ENCODE measurements at places on chromosomes 2 and 18. TPM values are rescaled to one million over a fixed set of nuclear protein-coding genes. Genes with fewer than 3 reads are reported as not detected.

- no peak for DNase-seq
Observed at GRCh38 chr2:189543367-189543766, 37.2 kb downstream of the SLC40A1 start.

DNA sequence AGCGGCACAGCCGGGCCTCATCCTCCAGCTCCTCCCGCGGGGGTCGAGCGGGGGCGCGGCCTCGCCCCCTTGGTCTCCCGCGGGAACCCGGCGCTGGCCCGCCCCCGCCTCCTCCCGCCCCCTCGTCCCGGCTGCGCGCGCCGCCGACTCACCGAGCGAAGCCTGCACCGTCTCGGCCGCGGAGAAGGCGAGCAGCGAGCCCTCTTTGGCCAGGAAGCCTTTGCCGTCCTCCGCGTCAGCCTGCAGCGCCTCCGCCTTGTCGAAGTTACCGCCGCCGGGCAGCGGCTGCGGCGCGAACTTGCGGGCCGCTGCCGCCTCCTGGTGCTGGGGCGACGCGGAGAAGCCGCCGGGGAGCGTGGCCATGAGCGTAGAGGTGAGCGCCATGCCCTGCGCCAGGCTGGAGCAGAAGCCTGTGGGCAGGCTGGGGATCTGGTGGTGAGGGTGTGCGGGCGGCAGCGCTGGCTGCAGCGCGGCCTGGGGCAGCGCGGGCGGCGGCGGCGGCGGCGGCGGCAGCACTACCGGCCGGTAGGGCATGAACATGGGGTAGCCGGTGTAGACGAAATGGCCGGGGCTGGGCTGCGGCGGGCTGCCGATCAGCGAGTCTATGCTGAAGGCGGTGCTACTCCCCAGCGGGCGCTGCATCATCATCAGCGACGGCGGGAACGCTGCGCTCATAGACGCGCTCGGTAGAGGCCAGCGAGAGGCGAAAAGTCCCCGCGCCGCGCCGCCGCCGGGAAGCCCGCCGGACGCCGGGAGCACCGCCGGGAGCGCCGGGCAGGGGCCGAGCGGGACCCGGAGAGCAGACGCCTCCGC, 683 bp downstream of the GBX2 start:
- peak; percentile 80 for DNase-seq

DNA sequence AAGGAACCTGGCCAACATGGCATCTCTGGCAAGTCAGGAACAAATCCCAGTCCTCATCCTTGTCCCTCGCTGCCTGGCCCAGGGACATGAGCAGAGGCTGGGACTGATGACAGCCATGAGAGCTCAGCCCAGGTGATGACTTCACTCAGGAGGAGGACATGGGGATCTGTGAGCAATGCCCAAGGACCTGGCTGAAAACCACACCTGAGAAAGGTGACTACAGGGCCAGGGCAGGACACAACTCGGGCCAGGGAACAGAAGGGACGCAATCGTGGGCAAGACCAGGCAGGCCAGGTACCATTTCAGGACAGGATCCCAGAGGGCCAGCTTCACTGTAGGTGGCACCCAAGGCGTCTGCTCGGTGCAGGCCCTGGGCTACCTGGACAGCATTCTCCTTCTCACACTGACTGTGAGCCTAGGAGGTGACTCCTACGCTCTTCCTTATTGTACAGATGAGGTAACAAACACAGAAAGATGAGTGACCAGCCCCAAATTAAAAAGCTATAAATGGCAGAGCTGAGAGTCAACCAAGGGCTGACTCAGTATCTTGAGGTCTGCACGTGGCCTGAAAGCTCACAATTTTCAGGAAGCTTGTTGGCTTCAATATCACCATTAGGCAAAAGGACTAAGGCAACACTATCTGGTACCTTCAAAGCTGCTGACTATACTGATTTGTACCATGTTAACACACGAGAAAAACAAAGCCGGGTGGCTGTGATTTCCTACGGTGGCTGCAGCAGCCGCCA, 141.1 kb downstream of the EIPR1 start:
- DNase-seq = no peak

DNA sequence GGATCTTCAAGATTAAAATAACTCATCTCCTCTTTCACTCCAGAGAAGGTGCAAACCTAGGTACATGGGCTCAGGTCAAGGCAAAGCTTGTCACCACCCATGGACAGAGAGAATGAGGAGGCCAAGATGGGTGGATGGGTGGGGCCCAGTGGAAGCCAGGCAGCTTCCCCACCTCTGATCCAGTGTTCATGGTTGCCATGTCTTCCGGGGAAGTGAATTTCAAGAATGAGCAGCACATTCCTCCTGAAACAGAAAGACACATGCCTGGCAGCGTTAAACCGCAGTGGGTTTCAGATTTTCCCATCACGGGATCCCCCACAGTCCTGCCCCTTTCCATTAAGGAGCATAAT, 301.7 kb downstream of the EIPR1 start:
- no peak for DNase-seq

GRCh38 chr2:200619279-200619678, 33.5 kb downstream of the AOX1 start:
- no peak for DNase-seq

- DNase-seq = no peak
Observed at GRCh38 chr18:60684843-60685513, 312.4 kb upstream of the MC4R start.

- no peak for DNase-seq
Observed at GRCh38 chr18:650428-650858, 7.0 kb upstream of the TYMS start.

GRCh38 chr2:72745679-72746368, 80.0 kb downstream of the EXOC6B start:
- no peak for DNase-seq

- DNase-seq = no peak
Observed at GRCh38 chr2:23091019-23091418, 294.0 kb upstream of the KLHL29 start.

GRCh38 chr2:173773076-173773475, 192.1 kb downstream of the SP3 start:
- no peak for DNase-seq

DNA sequence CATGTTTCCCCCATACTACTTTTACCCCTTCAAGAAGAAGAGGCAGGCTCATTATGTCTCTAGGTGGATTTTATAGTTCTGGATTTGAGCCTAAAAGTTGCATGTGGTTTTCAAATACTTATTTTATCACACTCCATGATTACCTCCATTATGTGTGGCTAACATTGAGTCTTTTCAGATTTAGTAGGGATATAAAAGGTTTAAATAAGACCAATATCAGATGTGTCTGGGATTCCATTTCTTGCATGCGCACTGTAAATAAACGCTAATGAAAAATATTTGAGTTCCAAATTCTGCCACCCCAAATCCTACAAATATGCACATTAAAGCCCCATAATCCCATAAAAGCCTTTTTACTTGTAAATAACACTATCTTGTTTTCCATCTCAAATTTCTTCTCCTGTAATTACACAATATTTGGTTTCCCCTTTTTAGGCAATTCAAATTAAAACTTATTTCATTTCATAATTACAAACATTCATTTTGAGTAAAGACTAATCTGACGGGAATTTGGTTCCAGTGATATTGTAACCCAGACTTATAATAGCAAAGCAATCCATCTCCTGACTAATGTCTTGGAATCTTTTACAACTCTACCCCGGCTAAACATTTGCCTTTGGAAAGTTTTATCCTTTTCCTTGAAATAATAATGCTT, 600.0 kb downstream of the SLC4A3 start:
- no peak for DNase-seq

- DNase-seq = no peak
Observed at GRCh38 chr2:60821587-60822302, 59.6 kb upstream of the REL start.

DNA sequence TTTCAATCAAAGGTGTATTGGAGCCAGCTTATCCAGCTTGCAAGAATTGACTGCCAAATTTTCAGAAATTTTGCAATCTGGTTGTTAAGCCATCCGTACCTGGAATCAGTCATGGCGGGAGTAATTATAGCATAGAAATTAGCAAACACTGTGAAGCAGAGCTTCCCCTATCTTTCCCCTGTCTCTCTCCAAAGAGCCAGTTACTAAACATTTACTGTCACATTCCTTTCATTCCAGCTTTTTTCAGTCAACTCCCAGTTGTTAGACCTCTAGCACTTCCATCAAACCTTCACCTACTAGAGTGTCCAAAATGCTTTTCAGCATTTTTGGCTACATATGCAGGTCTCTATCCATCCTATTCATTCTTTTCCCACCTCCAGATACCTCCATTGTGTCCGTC, 137.4 kb downstream of the MC4R start:
- DNase-seq = no peak

DNA sequence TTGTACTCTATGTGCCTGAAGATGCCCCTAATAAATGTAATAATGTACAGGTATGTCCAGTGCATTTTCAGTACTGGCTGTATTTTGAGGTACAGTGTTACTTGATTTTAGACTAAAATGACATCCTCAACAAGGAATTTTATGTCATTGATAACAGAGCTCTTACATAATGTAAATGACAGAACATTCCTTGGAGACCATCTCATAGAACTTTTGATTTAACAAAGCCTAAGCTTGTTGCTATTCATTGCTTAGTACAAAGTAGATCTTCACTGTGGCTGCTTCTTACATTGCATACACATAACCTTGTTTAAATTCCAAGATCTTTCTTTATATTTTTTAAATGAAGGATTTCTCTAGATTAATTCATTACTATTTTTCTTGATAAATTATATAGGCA, 24.1 kb downstream of the DYNC1I2 start:
- no peak for DNase-seq

GRCh38 chr2:40372283-40372985, 79.5 kb downstream of the SLC8A1 start:
- no peak for DNase-seq

- DNase-seq = no peak
Observed at GRCh38 chr2:11239666-11240462, 84.6 kb downstream of the SLC66A3 start.

- DNase-seq = peak; percentile 14
Observed at GRCh38 chr18:78507217-78507616, 472.4 kb upstream of the SALL3 start.

DNA sequence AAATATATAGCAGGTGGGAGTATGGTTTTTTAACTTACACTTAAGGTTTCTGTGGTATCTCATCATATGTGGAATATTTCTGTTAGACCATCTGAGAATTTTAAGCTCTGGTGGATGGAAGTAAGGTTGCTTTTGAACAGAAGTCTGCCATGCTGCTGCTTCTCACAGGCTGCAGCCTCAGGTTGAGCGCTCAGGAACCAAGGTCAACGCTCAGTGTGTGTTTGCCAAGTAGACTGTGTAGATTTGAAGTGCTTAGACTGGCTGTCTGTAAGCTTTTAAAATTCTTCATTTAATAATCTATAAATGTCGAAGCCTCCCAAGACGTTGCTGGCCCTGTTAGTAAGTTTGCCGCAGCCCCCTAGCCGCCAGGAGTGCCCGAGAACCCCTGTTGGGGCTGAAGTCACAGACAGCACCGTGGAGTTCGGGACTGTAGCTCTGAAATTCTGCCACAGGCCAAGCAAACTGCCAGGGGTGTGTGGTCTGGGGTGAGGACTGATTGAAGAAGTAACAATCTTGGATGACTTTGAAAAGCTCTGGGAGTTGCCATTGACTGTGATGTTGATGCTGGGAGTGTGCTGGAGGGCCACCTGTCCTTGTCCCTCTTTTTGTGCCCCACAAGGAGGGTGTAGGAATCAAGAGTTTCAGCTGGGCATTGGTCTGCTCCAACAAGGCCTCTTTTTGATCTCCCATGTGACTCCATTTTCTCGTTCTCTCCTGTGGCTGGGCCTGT, 26.9 kb downstream of the INPP4A start:
- DNase-seq = no peak

DNA sequence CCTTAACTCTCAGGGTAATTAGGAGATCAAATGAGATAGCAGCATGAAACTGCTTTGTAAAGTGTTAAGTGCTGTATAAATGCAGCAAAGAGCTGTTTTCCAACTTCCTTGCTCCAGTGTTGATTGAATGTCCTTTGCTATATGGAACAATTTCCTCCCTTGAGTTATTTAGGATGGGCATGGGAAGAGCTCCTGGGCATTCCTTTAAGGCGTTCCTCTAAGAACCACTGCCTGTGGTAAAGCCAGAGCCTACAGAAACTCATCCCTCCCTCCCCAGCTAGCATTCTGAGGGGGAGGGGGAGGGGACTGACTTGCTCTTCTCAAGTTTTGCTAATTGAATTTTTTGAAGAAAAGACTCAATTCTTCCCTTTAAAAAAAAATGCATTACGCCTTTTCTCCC, 1.4 kb downstream of the AKAIN1 start:
- DNase-seq = no peak

DNA sequence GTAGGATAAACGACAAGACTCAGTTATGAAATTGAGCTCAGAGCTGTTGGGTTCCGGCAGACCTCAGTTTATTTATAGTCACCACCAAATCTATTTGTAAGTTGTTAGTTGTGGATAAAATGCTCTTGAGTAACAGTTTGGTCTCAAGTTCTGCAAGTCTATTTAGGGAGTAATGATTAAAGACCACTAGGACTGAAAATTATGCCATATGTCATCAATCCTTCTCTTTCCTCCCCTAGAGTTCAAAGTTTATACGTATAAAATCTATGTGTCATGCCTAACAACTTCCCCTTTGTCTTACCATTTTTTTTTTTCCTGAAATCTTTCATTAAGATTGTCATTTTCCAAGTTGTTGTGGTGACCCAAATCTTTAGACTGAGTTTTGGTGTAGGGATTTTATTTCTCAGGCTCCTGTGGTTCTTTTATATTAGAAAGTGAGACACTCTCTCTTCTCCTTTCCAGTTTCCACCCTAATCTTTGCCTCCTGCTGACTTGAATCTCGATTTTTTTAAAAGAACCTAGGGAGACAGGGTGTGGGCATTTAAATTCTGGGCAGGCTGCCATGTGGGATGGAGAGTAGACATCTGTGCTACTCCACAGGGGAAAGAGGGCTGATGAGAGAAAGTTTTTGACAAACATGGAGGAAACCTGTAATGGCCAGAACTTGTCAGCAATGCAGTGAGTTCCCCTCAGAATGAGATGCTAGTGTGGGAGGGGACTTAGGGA, 51.0 kb downstream of the LAMA3 start:
- no peak for DNase-seq

DNA sequence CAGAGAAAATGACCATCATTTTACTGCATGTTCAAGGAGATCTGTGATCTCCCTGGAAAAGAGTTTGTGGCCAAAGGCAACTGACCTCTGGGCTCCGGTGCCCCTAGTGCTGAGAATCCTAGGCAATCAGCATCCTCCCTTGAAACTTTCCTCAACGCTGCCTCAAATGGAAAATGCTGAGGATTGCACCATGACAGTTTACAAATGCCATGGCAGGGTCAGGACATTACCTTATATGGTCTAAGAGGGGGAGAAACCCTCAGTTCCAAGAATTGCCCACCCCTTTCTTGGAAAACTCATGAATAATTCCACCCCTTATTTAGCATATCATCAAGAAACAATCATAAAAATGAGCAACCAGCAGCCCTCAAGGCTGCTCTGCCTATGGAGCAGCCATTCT, 48.3 kb downstream of the ALPK2 start:
- DNase-seq = no peak

DNA sequence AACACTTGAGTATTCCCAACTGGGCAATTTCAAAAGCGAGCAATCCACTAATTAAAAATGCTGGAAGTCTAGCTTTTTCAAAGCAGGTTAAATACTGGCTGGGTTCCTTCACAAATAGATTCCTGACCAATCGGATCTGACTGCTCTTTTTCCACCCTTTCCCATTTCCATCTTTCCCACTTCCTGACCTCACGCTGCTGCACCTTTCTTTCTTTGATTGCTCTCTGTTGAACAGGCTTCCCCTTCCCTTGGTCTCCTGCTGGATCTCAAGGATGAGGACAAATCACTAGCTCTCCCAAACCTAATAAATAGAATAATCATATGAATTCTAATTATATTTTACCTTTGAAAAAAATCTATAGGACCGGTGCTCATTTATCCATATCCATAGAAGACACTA, 121.2 kb downstream of the TCF4 start:
- DNase-seq = no peak

Gene ARHGEF33
- 3.7 TPM for total RNA-seq

Gene OTOF
- 0.06 TPM for total RNA-seq

Gene SP5
- total RNA-seq = 3.6 TPM

Gene LHCGR
- not detected for total RNA-seq

Gene SCYGR2
- not detected for total RNA-seq
